Activated naive CD4-positive, alpha-beta T cell treated with anti-CD3 and anti-CD28 coated beads, Interleukin-2, amount 10 ng/mL, durations not matched to agents 7 days and 5 days (primary cell): ENCODE measurements at places on chromosomes 3 and 15.

DNA sequence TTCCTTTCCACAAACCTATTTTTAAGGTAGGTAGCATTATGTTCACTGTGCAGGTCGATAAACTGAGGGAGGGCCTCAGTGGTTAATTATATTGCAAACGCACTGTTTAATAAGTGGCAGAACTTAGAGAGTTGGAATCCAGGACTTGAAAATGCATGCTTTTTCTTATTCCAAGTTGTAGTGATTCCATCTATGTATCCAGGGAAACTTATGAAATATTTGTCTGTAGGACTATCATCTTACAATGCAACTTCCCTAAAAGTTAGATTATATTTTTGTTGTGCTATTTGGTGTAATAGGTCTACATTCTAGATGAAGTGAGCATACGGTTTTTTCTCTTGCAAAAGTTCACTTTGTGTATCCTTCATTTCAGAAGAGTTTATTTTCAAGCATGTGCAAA lies 419.5 kb downstream of the NAALADL2 start:
- H3K4me3 ChIP-seq: no peak overlapping the region
- H3K36me3 ChIP-seq: no peaks in the 10 kb centered on the region
- H3K4me1 ChIP-seq: no peaks in the 10 kb centered on the region
- DNase-seq: no peak
- H3K27ac ChIP-seq: no peak overlapping the region

DNA sequence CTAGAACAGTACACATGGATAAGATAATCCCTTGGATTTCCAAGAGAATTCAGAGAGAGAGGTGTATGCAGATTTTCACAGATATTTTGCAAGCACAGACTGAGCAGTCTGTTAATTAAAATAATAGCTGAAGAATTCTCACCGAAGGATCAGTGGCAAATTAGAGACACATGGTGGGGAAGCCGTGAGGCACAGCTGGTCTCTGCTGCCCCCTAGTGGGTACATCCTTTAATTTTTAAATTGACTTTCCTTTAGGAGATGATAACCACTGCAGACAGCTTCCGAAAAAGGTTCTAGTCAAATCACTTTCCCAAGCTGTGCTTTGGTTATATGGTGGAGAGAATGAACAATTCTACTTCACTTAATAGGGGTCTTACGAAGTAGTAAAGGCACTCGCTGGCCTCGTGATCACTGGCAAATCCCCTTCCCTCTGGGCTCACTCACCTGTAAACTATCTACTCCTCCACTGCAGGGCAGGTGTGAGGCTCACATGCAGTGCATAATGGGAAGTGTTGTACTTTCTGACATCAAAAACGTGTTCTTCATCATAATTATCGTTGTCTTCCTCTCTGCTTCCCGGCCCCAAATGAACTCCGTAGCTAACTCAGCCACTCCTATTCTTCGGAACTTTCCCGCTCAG lies 19.5 kb downstream of the MESD start:
- peaks cover 24% of the 10 kb centered on the region for H3K36me3 ChIP-seq
- DNase-seq: peak; percentile 70
- H3K4me3 ChIP-seq: no peak overlapping the region
- peaks cover 3% of the 10 kb centered on the region for H3K4me1 ChIP-seq
- H3K27ac ChIP-seq: no peak overlapping the region
- no peaks in the 10 kb centered on the region for H3K27me3 ChIP-seq

DNA sequence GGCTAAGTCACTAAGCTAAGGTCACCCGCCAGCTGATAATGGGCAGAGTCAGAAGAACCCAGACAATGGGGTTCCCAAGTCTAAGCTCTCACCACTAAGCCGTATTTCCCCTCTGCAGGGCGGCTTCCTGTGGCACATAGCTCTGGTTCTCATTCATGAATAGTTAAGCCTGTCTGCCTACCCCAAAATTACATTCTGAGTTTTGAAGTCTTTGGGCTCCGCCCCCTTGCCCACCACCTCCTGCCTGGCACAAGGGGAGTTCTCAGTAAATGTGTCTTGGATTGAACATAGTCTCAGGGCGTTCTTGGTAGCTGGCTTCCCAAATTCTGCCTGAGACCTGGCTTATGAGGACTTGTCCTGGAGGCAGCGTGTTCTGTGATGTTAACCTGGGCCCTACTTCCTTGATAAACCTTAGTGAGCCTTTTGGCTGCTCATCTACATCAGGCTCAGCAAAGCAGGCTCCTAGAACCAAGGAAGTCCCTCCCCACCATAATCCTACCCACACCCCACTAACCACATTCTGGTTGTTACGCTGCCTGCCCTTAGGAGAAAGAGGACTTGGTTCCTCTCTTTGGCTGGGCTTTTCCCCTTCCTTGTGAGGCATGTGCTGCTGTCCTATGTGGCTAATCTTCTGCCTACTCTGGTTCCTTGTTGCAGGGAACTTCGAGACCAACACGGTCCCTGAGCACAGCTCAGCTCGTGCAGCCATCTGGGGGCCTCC lies 54.9 kb downstream of the STARD5 start:
- H3K4me3 ChIP-seq: no peak overlapping the region
- H3K27me3 ChIP-seq: peaks cover 11% of the 10 kb centered on the region
- no peaks in the 10 kb centered on the region for H3K36me3 ChIP-seq
- no peak overlapping the region for H3K27ac ChIP-seq
- peak; percentile 39 for DNase-seq

DNA sequence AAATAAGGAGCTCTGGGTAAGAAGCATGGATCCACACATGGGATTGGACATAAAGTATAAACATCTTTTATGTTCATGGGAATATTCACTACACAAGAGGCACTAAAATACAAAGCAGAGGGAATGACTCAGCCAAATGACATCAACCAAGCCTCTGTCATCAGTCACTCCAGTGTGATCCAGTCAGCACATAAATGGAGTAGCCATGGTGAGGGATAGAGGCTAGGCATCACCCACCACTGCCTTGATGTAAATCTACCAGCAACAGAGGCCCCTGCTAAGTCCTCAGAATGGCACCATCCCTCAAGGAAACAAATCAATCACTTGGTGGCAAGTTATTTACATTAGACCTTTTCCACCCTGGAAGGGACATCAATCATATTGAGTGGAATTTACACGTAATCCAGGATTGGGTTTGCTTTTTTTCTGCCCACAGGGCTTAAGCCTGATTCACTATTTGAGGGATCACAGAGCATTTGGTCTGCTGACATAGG lies 27.2 kb downstream of the VEPH1 start:
- DNase-seq: no peak
- no peak overlapping the region for H3K27ac ChIP-seq
- H3K36me3 ChIP-seq: no peaks in the 10 kb centered on the region
- H3K4me1 ChIP-seq: no peaks in the 10 kb centered on the region

- H3K4me1 ChIP-seq: no peaks in the 10 kb centered on the region
- H3K36me3 ChIP-seq: no peaks in the 10 kb centered on the region
- H3K27me3 ChIP-seq: peaks cover 4% of the 10 kb centered on the region
- no peak overlapping the region for H3K27ac ChIP-seq
- no peak for DNase-seq
These were observed 300.6 kb downstream of the SATB1 start for GRCh38 chr3:18124501-18124900.

DNA sequence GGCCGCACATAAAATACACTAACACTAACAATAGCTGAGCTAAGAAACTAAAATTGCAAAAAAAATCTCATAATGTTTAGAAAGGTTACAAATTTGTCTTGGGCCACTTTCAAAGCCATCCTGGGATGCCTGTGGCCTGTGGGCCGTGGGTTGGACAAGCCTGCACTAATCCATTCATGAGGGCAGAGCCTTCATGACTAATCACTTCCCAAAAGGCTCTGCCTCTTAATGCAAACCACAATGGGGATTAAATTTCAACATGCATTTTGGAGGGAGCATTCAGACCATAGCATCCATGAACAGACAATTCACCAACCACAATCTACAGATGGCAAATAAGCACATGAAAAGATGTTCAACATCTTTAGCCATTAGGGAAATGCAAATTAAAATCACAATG lies 128.2 kb downstream of the SUCLG2 start:
- no peak overlapping the region for H3K27ac ChIP-seq

DNA sequence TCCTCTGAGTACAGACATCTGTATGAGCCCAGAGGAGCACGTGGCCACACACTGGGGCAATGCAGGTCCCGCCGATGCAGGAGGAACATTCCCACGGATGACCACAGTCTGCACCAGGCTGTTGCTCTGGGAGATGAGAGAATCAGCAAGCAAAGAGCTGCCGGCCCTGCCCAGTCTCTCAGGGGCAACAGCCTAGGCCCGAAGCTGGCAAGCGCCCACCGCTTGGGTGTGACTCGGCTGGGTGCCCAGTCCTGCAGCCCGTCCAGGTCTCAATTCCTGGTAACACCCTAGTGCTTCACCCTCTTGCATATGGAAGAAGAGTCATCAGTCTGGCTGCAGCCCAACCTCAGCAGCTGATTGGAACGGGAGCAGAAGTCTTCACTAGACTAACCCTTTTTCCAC lies 153.7 kb upstream of the HES1 start:
- H3K4me1 ChIP-seq: no peaks in the 10 kb centered on the region
- H3K4me3 ChIP-seq: no peak overlapping the region
- no peak overlapping the region for H3K27ac ChIP-seq

- H3K27ac ChIP-seq: no peak overlapping the region
- H3K4me3 ChIP-seq: no peak overlapping the region
- no peaks in the 10 kb centered on the region for H3K27me3 ChIP-seq
These were observed 83.5 kb upstream of the NAALADL2 start for GRCh38 chr3:174775603-174776002.

DNA sequence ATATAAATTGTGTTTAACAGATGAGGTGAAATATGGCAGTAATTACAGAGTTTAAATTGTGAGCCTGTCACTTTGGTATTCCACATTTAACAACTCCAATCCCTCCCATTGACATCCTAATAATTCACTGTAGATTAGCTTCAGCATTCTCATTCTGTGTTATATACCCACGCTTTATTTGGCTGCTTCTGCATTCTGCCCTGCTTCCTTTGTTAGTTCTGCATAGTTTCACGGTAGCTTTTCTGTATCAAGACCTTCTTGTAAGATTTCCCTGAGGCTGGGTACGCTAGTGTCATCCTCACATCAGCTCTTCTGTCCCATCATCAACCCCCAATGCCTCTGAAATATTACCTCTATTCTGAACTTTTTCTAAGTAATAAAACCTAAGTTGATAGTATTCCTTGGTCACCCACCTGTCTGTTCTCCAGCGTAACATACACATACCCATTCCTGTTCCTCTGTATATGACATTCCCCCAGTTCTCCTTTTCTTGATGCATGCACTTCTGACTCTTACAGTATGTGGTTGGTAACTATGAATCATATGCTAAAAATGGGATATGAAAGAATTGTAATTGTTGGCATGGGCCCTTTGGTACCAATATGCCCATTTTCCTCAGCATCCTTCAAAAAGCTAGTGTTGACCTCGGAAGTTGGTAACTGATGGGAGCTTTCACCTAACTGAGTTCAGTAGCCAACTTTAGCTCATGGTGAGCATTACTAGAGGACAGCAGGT lies 171.2 kb downstream of the KLHL25 start:
- no peak for DNase-seq
- H3K36me3 ChIP-seq: peaks cover 26% of the 10 kb centered on the region
- H3K27me3 ChIP-seq: no peaks in the 10 kb centered on the region
- H3K4me1 ChIP-seq: peaks cover 49% of the 10 kb centered on the region

- DNase-seq: no peak
- no peaks in the 10 kb centered on the region for H3K4me1 ChIP-seq
- H3K4me3 ChIP-seq: no peak overlapping the region
- H3K36me3 ChIP-seq: no peaks in the 10 kb centered on the region
- H3K27me3 ChIP-seq: no peaks in the 10 kb centered on the region
These were observed 322.7 kb upstream of the ZNF717 start for GRCh38 chr3:76107935-76108570.

- H3K27ac ChIP-seq: no peak overlapping the region
- H3K36me3 ChIP-seq: peaks cover 32% of the 10 kb centered on the region
- no peaks in the 10 kb centered on the region for H3K4me1 ChIP-seq
- no peaks in the 10 kb centered on the region for H3K27me3 ChIP-seq
These were observed 52.8 kb downstream of the XRN1 start for GRCh38 chr3:142394921-142395622.

GRCh38 chr3:141746962-141747361 lies 8.9 kb downstream of the RNF7 start:
- H3K27ac ChIP-seq: no peak overlapping the region
- peaks cover 44% of the 10 kb centered on the region for H3K36me3 ChIP-seq
- H3K4me3 ChIP-seq: no peak overlapping the region
- DNase-seq: no peak

- H3K27ac ChIP-seq: no peak overlapping the region
- no peak overlapping the region for H3K4me3 ChIP-seq
- H3K4me1 ChIP-seq: peaks cover 7% of the 10 kb centered on the region
- H3K36me3 ChIP-seq: peaks cover 48% of the 10 kb centered on the region
- H3K27me3 ChIP-seq: no peaks in the 10 kb centered on the region
These were observed 59.9 kb downstream of the RPL39L start for GRCh38 chr3:187079090-187080022.

GRCh38 chr15:33955945-33956344 lies 12.4 kb upstream of the CHRM5 start:
- no peak overlapping the region for H3K4me3 ChIP-seq
- no peak for DNase-seq
- H3K36me3 ChIP-seq: no peaks in the 10 kb centered on the region
- no peaks in the 10 kb centered on the region for H3K4me1 ChIP-seq

DNA sequence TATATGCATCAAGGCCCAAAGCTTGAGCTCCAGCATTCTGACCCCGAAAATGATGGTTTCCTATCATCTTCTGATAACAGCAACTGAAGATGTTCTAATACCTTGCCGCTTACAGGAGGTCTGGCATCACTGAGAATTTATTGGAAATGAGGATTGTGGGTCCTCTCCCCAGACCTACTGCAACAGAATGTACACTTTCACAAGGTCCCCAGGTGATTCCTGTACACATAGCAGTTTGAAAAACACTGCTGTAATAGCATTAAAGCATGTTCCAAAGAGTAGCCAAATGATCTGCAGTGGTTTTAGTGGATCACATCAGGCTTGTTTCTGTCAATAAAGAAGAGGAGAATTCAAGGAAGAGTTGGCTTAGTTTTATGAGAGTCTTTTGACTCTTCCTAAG lies 11.3 kb downstream of the TGFBR2 start:
- DNase-seq: no peak
- peaks cover 67% of the 10 kb centered on the region for H3K36me3 ChIP-seq
- peaks cover 96% of the 10 kb centered on the region for H3K4me1 ChIP-seq
- H3K27ac ChIP-seq: peak overlapping the region; percentile 96
- peak overlapping the region; percentile 60 for H3K4me3 ChIP-seq
- no peaks in the 10 kb centered on the region for H3K27me3 ChIP-seq

- H3K27ac ChIP-seq: peak overlapping the region; percentile 43
- no peaks in the 10 kb centered on the region for H3K27me3 ChIP-seq
- H3K4me3 ChIP-seq: peak overlapping the region; percentile 67
- peaks cover 29% of the 10 kb centered on the region for H3K4me1 ChIP-seq
These were observed 3.3 kb upstream of the CP start for GRCh38 chr3:149224736-149225594.

DNA sequence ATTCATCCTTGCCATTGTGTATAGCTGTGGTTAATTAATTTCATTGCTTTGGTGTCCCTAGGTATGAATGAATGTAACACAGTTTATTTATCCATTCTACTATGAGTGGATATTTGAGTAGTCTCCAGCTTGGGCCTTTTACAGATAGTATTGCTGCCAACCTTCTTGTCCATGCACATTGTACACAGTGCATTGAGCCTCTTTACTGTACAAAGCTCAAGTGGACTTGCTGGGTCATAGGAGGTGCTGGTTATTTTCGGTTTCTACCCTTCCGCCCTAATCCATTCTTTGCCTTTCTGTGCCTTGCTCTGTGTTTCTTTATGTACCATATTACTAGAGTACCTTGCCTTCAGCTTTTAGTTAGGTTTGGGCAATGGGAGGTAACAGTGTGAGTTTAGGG lies 60.7 kb downstream of the DUT start:
- no peaks in the 10 kb centered on the region for H3K36me3 ChIP-seq
- no peak overlapping the region for H3K27ac ChIP-seq
- no peaks in the 10 kb centered on the region for H3K4me1 ChIP-seq
- no peak overlapping the region for H3K4me3 ChIP-seq
